ENCODE measurements at places on chromosomes 12 and 14.
A peak's percentile ranks its signal among the peaks of the same experiment; 100 is the strongest.

DNA sequence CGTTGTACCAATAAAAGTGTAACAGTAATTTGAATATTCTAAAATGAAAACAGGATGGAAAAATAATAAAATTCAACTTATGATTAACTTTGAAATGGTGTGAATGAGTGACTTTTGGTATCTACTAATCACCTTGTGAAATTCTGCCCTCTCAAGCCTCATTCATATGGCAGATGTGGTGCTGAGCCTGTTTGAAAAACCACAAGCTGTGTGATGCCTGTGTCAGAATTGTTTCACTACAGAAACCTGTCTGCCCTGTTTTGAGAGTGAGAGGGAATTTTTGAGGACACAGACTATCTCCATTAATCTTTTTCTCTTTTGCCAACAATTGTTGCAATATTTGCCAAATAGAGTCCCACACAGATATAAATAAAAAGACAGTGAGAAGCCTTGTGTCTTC is 3.9 kb upstream of the RNU6-7 start:
- no peak overlapping the region for H3K27ac ChIP-seq
- peaks cover 14% of the 10 kb centered on the region for H3K27me3 ChIP-seq
- no peak for DNase-seq
- H3K4me3 ChIP-seq, result no peak overlapping the region
- peaks cover 23% of the 10 kb centered on the region for H3K4me1 ChIP-seq

GRCh38 chr12:1848146-1848545 is 27.8 kb downstream of the LRTM2 start:
- no peak overlapping the region for H3K27ac ChIP-seq
- no peak for DNase-seq
- peaks cover 37% of the 10 kb centered on the region for H3K27me3 ChIP-seq
- no peaks in the 10 kb centered on the region for H3K36me3 ChIP-seq
- H3K4me1 ChIP-seq, result peaks cover 9% of the 10 kb centered on the region

- no peak overlapping the region for H3K4me3 ChIP-seq
- H3K27ac ChIP-seq, result no peak overlapping the region
- H3K27me3 ChIP-seq, result peaks cover 23% of the 10 kb centered on the region
- no peaks in the 10 kb centered on the region for H3K36me3 ChIP-seq
- H3K4me1 ChIP-seq, result no peaks in the 10 kb centered on the region
- DNase-seq, result peak; percentile 13
These were observed 35.6 kb downstream of the KRT76 start for GRCh38 chr12:52741375-52742195.

- H3K4me3 ChIP-seq, result no peak overlapping the region
- no peaks in the 10 kb centered on the region for H3K36me3 ChIP-seq
- H3K27ac ChIP-seq, result no peak overlapping the region
- peaks cover 19% of the 10 kb centered on the region for H3K27me3 ChIP-seq
- DNase-seq, result no peak
- peaks cover 26% of the 10 kb centered on the region for H3K4me1 ChIP-seq
These were observed 29.3 kb upstream of the EIF5 start for GRCh38 chr14:103304706-103305105.

DNA sequence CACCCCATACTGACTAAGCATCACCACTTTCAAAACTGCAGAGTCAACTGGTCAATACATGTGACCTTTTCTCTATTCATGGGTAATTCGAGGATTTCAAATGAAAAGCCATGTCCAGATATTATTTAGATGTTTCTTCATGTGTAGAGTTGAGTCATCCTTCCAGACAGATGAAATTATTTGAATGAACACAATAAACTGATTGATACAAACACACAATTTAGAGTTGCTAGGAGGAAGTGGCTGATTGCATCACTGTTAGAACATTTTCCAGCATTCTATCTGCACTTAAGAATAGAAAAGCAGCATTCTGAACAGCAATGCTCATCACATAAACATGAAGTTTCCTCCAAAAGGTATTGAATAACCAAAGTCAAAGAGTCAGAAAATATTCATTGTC is 273.5 kb upstream of the SOX5 start:
- no peak overlapping the region for H3K27ac ChIP-seq
- H3K4me3 ChIP-seq, result no peak overlapping the region
- H3K27me3 ChIP-seq, result no peaks in the 10 kb centered on the region
- DNase-seq, result no peak

All from HFFc6 (cell line).